ENCODE measurements at places on chromosomes 12 and 14. TPM values are rescaled to one million over a fixed set of nuclear protein-coding genes. Genes with fewer than 3 reads are reported as not detected.

The CDC42BPB gene
- polyA plus RNA-seq, result 57.8 TPM

GRCh38 chr14:45426685-45427282 lies 173.8 kb upstream of the MIS18BP1 start:
- H3K27me3 ChIP-seq, result no peaks in the 10 kb centered on the region
- H3K36me3 ChIP-seq, result no peaks in the 10 kb centered on the region
- H3K27ac ChIP-seq, result no peak overlapping the region
- H3K4me3 ChIP-seq, result no peak overlapping the region
- H3K4me1 ChIP-seq, result no peaks in the 10 kb centered on the region
- peak; percentile 25 for DNase-seq

DNA sequence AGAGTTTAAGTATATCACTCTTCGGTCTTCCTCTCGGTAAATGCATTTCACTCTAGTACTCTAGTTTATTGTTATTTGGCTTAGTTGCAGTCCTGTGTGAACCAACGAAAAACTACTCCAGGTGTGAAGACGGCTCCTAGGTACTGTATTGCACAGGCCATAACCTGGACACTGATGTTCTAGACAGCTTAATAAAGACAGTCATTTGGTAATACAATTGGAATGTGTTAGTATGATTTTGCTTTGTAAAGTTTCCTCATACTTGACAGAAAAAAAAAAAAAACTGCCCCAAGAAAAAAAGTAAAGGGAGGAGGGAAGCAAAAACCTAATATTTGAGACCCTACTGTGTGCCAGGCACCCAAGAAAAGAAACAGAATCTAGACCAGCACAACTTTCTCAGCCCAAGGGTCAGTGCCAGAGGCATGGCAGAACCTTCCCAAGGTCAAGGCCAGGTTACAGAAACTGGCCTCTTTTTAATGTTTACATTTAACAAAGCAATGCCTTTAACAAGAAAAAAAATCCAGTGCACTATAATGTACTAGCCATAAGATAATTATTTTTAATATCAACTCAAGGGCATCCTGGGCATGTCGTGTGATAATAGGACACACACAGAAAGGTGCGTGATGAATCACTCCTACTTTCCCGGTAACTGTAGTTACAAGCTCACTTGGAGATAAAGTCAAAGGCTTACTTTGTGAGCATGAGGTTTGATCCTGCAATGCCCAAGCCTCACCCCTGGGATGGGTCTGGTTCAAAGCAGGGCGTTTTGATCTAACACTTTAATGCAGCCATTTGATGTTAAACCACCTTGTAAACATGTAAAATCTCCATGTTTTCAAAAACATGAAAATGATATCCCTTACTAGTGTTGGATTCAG lies 110.6 kb downstream of the BMP4 start:
- H3K4me1 ChIP-seq, result no peaks in the 10 kb centered on the region
- no peak overlapping the region for H3K4me3 ChIP-seq
- H3K27me3 ChIP-seq, result no peaks in the 10 kb centered on the region
- H3K27ac ChIP-seq, result no peak overlapping the region
- no peak for DNase-seq
- H3K36me3 ChIP-seq, result no peaks in the 10 kb centered on the region

- H3K27me3 ChIP-seq, result no peaks in the 10 kb centered on the region
- no peak overlapping the region for H3K4me3 ChIP-seq
- no peak overlapping the region for H3K27ac ChIP-seq
- peaks cover 11% of the 10 kb centered on the region for H3K4me1 ChIP-seq
Observed at GRCh38 chr14:51491776-51492175, 159.9 kb upstream of the FRMD6 start.

DNA sequence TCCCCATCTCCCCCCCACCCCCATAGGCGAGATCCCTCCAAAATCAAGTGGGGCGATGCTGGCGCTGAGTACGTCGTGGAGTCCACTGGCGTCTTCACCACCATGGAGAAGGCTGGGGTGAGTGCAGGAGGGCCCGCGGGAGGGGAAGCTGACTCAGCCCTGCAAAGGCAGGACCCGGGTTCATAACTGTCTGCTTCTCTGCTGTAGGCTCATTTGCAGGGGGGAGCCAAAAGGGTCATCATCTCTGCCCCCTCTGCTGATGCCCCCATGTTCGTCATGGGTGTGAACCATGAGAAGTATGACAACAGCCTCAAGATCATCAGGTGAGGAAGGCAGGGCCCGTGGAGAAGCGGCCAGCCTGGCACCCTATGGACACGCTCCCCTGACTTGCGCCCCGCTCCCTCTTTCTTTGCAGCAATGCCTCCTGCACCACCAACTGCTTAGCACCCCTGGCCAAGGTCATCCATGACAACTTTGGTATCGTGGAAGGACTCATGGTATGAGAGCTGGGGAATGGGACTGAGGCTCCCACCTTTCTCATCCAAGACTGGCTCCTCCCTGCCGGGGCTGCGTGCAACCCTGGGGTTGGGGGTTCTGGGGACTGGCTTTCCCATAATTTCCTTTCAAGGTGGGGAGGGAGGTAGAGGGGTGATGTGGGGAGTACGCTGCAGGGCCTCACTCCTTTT lies 2.7 kb downstream of the GAPDH start:
- no peak overlapping the region for H3K4me3 ChIP-seq
- no peaks in the 10 kb centered on the region for H3K27me3 ChIP-seq
- H3K27ac ChIP-seq, result peak overlapping the region; percentile 99
- H3K36me3 ChIP-seq, result peaks cover 61% of the 10 kb centered on the region
- no peak for DNase-seq

GRCh38 chr12:89768586-89769482 lies 60.2 kb upstream of the ATP2B1 start:
- no peaks in the 10 kb centered on the region for H3K4me1 ChIP-seq
- no peaks in the 10 kb centered on the region for H3K27me3 ChIP-seq
- no peak overlapping the region for H3K4me3 ChIP-seq
- H3K36me3 ChIP-seq, result no peaks in the 10 kb centered on the region
- no peak overlapping the region for H3K27ac ChIP-seq

DNA sequence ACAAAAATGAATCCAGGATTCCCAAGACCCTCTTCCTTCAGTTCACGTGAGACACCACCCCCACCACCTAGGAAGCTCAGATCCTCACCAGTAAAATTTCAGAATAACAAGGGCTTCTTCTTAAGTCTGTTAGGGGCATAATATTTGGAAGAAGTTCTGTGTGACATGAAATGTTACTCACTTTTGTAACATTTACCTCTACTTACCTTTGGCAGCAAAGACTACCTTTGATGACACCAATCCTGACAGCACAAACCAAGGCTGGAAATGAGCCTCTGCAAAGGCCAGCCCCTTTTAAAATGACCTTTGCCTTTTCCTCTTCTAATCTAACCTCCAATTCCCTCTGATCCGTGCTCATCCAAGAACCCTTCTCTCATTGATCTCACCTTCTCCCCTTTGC lies 19.4 kb upstream of the KRT77 start:
- H3K4me1 ChIP-seq, result no peaks in the 10 kb centered on the region
- H3K4me3 ChIP-seq, result no peak overlapping the region
- H3K27me3 ChIP-seq, result peaks cover 11% of the 10 kb centered on the region
- no peak overlapping the region for H3K27ac ChIP-seq
- H3K36me3 ChIP-seq, result no peaks in the 10 kb centered on the region
- DNase-seq, result no peak

GRCh38 chr12:95859947-95860850 lies 1.4 kb downstream of the SNRPF start:
- H3K4me1 ChIP-seq, result peaks cover 9% of the 10 kb centered on the region
- DNase-seq, result no peak
- H3K27me3 ChIP-seq, result peaks cover 2% of the 10 kb centered on the region
- no peak overlapping the region for H3K27ac ChIP-seq
- H3K4me3 ChIP-seq, result peak overlapping the region; percentile 88

The OAS2 gene
- 2.9 TPM for polyA plus RNA-seq

- peak overlapping the region; percentile 79 for H3K27ac ChIP-seq
- no peaks in the 10 kb centered on the region for H3K27me3 ChIP-seq
- peak; percentile 60 for DNase-seq
- no peak overlapping the region for H3K4me3 ChIP-seq
- H3K36me3 ChIP-seq, result peaks cover 6% of the 10 kb centered on the region
- peaks cover 8% of the 10 kb centered on the region for H3K4me1 ChIP-seq
Observed at GRCh38 chr14:54606178-54606577, 39.2 kb downstream of the SAMD4A start.

- no peaks in the 10 kb centered on the region for H3K4me1 ChIP-seq
- H3K27me3 ChIP-seq, result no peaks in the 10 kb centered on the region
- H3K36me3 ChIP-seq, result no peaks in the 10 kb centered on the region
- DNase-seq, result no peak
- H3K27ac ChIP-seq, result no peak overlapping the region
- no peak overlapping the region for H3K4me3 ChIP-seq
Observed at GRCh38 chr14:82298811-82299210, 765.2 kb upstream of the SEL1L start.

The NPAS3 gene
- polyA plus RNA-seq, result 4.8 TPM

DNA sequence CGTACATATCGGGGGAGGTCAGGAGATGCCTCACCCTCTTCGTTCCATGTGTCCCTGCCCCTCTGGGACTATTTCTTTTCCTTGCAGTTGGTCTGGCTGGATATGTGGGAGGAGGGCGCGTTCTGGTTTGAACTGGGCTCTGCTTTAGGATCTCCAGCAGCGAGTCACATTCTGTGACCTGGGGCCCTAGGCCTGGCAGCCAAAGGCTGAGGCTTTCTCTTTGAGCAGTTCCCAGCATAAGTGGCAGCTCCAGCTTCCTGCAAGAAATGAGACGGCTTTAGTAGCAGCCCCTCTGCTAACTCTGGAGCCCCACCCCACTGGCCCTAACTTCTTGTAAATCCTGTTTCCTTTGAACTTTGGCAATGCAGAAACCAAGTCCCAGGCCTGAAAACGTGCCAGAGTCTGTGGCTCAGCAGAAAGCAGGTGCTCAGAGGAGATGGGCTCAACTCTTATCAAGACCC lies 274.8 kb downstream of the DPF3 start:
- DNase-seq, result no peak
- no peak overlapping the region for H3K4me3 ChIP-seq
- no peaks in the 10 kb centered on the region for H3K27me3 ChIP-seq
- H3K4me1 ChIP-seq, result peaks cover 49% of the 10 kb centered on the region
- H3K27ac ChIP-seq, result peak overlapping the region; percentile 87

The PNN gene
- polyA plus RNA-seq, result 92.9 TPM

The ACRBP gene
- 2.4 TPM for polyA plus RNA-seq

DNA sequence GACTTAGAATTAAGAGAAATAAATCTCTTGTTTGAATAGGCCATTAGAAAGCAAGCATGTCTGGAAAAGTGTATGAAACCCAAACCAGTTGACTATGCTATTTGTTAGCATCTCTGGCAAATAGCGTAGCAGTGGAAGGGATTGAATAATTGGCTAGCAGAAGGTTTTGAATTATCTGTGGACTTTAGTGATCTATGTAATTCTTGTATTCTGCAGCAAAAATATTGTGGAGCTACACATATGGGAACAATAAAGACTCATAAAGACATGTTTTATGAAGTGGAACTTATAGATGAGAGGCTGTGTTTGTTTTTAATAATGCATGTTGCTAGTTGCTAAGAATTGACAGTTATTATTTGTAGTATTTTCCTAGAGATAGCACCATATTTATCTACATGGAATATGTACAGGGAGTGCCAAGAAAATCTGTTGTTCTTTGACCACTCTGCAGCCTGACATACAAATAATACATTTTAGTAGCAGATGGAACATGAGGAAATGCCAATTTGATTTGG lies 4.7 kb downstream of the SRGAP1 start:
- H3K4me1 ChIP-seq, result peaks cover 9% of the 10 kb centered on the region
- H3K36me3 ChIP-seq, result peaks cover 2% of the 10 kb centered on the region
- DNase-seq, result peak; percentile 84
- H3K27ac ChIP-seq, result no peak overlapping the region
- no peak overlapping the region for H3K4me3 ChIP-seq
- no peaks in the 10 kb centered on the region for H3K27me3 ChIP-seq

All from muscle of leg (tissue), 16 donors.